PC-3 (cell line): ENCODE measurements at places on chromosomes 2 and 18. TPM values are rescaled to one million over a fixed set of nuclear protein-coding genes. Genes with fewer than 3 reads are reported as not detected.

DNA sequence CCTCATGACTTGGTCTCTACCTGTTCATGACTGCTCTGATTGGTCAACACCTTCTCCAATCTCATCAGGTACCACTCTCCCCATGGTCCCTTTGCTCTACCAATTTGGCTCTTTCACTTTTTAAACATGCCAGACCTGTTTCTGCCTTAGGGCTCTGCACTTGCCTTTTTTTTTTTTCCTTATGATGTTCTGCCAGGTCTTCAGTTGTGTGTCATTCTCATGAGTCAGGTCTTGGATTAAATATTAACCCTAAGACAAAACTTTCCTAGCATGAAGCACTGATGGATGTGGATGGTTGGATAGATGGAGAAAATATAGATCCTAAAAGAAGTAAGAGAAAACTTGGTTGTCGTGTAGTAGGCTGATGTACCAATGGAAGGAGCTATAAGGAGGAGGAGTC, 219.3 kb downstream of the TTC32 start:
- no peak overlapping the region for H3K27ac ChIP-seq
- H3K36me3 ChIP-seq = no peaks in the 10 kb centered on the region
- H3K4me1 ChIP-seq = peaks cover 18% of the 10 kb centered on the region
- no peaks in the 10 kb centered on the region for H3K27me3 ChIP-seq

GRCh38 chr18:11885278-11885947, 22.7 kb downstream of the MPPE1 start:
- no peak overlapping the region for H3K27ac ChIP-seq
- H3K4me1 ChIP-seq = peaks cover 33% of the 10 kb centered on the region
- H3K4me3 ChIP-seq = no peak overlapping the region
- no peaks in the 10 kb centered on the region for H3K27me3 ChIP-seq
- H3K36me3 ChIP-seq = peaks cover 10% of the 10 kb centered on the region; the same call in 1 of the 2 replicates

DNA sequence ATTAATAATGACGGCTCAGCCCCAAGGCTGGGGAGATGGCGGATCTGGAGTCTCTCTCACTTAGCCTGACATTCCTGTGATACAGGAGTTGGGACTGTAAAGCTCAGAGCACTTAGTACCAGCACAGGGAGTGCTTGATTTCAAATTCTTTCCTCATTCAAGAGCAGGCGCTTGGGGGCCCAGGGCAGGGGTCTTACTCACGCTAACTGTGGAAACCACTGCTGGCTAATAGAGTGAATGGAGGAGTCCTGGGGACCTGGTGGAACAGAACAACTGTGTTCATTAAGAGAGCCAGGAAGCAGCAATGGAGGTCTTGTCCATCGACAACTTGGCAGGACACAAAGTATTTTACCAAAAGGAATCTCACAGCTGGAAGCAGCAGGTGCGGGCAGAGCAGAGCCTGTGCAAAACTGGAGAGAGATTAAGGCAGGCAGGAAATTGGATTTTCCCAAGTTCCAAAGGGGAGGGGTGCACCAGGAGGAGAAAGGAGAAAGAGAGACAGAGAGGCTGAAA, 358.9 kb downstream of the TNS1 start:
- no peak overlapping the region for H3K4me3 ChIP-seq
- peaks cover 5% of the 10 kb centered on the region; the same call in 1 of the 2 replicates for H3K27me3 ChIP-seq
- no peak overlapping the region for H3K27ac ChIP-seq
- no peaks in the 10 kb centered on the region for H3K36me3 ChIP-seq
- no peaks in the 10 kb centered on the region for H3K4me1 ChIP-seq

DNA sequence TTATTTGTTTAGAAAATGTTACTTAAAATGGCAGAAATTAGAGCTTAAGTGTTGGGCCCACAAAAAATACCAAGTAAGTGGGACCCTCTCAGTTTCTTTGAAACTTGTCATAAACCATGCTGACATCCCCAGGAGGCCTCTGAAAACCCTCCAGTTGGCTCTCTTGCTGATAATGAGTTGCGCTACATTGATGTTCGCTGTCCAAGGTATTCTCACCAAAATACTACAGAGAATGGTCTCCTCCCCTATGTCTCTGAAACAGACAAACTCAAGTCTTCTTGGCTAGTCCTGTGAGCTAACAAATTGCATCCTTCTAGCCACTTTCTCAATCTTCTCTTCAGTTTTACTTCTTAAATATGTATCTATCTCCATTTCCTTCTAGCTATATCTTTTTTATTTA, 669.4 kb downstream of the IRS1 start:
- no peaks in the 10 kb centered on the region for H3K36me3 ChIP-seq
- no peak overlapping the region for H3K27ac ChIP-seq
- H3K27me3 ChIP-seq = no peaks in the 10 kb centered on the region
- H3K4me3 ChIP-seq = no peak overlapping the region
- 0 out of 2 replicates have a peak, but pooled peaks cover 6% of the 10 kb centered on the region for H3K4me1 ChIP-seq
- DNase-seq = peak; percentile 22

The GALNT3 gene
- total RNA-seq = 40.9 and 44.8 TPM in 2 replicates

The KIAA2012 gene
- total RNA-seq = not detected in 2 replicates

The SLC9A4 gene
- total RNA-seq = 0.04 TPM in 1 of 2 replicates, not detected in the other
